ENCODE measurements at places on chromosomes 3 and 15.

- DNase-seq = no peak
Observed at GRCh38 chr15:36601497-36601932, 22.1 kb downstream of the CDIN1 start.

DNA sequence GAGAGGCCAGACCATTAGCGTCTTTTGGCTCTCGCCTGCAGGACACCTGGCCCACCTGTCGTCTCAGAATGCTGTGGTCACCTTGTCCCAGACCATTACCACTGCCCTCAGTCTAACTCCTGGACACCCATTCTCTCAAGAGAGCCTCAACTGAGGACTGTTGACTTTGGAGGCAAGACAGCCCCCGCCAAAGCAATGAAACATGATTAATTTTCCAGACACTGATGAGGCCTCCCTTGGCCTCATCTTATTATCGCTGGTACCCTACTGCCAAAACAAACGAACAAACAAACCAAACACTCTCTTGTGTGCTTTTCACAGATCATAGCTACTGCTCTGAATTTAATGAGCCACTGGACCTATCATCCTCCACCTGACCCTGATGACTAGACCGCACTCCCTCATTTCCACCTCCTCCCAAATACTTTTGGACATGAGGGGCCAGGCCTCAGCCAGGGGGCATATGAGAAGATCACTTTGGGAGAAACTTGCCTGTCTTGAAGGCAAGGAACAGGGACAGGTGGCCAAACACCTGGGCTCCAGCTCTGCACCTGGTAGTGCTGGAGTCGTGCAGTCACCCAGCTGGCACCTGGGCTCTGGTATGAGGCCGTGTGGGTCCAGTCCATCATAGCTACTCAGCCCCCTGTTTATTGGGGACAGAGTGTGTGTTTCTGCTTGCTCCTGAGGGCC is 27.6 kb downstream of the ALS2CL start:
- no peak for DNase-seq

DNA sequence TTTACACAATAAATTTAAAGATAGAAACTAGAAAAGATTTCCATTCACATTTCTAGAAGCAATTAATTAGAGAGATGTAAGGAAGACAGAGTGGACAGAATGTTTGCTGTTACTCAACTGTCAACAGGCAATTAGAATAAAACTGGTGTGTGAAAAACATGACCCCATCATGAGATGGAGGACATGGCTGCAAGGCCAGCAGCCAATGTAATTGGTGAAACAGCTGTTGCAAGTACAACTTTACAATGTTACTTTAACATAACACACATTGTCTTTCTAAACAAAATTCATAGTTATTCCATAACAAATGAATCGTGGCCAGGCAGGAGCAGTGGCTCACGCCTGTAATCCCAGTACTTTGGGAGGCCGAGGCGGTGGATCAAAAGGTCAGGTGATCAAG is 28.6 kb upstream of the STAG1 start:
- no peak for DNase-seq

- DNase-seq = no peak
Observed at GRCh38 chr3:129556890-129557547, 14.0 kb downstream of the H1-8 start.

DNA sequence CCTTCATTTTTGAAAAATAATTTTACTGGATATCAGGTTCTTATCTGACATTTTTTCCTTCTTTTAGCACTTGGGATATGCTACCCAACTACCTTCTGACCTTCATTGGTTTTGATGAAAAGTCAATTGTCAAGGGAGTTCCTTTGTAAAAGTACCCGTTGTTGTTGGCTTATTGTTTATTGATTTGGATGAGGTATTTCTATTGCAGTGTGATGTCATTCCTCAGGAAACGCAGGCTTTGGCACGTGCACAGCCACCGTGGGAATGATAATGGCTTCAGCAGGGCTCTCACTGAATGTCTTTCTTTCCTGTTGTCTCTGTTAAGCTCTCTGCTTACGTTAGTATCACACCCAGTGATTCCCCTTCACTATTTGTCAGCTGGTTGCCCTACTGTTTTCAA is 944.6 kb downstream of the CADM2 start:
- DNase-seq = no peak

DNA sequence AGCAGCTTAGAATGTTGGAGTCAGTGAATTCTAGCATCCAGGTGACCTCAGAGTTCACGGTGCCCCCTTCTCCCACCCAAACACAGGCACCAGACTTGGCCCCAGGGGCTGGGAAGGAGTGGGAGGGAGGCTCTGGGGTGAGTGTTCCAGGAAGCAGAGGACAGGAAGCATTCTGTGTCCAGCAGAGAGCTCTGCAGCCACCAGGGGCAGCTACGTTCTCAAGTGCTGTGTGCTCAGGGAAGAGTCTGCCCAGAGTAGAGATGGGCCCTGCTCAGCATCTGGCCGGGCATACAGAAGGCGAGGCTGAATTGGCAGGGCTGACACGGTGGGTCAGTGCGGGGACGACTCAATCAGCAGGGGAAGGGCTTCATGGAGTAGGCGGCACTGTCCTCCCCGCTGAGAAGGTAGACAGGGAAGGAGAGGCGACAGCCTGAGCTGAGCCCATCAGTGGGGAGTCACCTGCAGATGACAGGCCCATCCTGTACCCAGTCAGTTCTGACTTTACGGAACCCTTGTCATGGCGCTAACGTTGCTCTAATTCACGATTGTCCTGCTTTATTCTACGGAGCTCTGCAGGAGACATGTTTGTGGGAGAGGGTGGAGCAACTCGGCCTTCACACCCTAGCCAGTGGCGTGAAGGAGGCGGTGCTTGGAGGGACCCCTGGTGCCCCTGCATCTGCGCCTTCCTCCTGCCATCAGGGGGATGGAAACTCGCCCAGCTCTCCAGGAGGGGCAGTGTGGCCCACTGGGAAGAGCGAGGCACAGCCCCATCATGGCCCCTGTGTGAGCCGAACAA is 82.2 kb downstream of the C3orf70 start:
- DNase-seq = no peak

DNA sequence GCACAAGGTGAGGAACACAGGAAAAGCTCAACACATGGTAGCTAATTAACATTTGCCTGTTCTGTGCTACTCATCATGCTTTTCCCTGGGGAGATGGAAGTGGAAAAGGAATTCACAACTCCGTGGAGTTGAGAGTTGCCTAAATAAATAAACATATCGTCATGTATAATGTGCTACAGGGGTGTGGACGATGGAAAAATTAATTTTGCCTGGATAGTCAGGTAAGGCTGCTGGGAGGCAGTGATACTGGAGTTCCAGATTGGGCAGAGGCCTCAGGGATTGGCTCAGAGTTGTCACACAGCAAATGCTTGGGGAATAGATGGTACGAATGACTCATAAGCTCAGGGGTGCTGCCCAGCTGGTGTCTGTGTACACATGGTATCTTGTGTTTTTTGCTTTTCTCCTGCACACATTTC is 3.1 kb upstream of the ABHD6 start:
- peak; percentile 21 for DNase-seq

DNA sequence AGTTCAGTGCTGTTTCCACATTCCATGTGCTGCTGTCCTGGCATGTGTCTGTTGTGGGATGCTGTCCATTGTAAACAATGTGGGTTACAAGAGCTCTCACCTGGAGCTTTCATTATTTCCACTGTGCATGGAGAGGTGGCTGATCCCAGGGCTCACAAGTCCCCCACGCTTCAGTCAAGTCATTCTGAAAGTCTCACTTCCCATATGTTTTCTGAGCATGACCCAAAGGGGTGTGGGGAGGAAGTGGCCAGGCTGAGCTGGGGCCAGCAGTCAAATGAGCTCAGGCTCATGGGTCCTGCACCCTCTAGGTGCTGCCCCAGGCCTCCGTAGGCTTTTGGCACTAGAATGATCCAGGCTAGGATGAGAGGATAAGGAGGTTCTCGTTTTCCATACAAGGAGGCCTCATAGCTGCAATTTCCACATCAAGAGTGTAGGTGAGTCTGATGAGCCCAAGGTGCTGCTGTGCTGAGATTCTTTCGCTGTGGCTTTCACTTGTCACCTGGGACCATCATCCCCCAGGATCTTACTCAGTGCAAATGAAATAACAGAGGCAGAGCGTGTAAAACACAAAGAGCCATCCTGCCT is 22.0 kb downstream of the STARD5 start:
- peak; percentile 91 for DNase-seq

DNA sequence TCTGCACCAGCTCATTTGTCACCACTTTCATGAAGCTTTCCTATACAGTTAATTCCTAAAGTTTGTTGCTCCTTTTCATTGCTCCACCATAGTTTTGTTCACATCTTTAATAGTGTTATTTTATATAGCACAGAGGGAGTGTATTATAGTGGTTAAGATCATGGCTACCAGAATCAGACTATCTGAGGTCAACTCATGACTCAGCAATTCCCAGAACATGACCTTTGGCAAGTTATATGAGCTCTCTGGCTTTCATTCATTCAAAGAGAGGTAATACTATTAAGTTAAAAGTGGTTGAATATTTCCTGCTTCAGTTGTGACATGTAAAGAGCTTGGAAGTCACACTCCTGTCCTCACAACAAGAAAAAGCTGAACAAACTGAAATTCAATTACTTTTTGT is 1073.5 kb downstream of the NAALADL2 start:
- no peak for DNase-seq

DNA sequence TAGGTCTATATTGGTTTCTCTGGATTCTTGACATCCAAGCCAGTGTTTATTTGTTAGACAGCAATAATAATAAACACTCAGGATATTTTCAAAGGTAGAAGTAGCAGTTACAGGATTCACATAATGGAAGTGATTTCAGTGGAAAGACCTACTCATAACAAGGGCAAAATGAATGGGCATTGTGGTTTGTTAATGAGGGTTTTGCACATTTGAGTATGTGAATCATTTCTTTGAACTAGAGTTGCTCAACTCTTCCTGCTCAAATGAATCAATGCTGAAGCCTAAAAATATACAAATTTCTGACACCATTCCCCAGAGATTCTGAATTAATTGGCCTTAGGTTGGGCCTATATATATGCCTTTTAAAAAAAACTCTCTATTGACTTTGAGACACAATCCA is 4.1 kb upstream of the COL6A5 start:
- no peak for DNase-seq

DNA sequence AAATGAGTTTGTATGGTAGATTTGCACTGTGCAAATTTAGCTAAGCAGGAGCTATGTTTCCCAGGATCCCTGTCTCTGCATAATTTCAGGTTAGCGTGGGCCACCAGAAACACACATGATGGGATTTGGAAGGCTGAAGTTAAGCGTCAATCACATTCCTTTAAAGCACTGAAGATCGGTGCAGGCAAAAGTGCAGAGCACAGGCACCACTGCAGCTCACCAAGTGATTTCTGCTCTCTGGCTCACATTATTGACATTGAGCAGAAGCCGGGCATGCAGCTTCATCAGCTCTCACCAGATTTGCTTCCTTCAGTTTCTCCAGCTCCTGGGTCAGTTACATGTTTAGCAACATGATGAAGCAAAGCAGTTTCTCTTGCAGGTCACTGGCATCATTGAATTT is 256.4 kb upstream of the TGFBR2 start:
- no peak for DNase-seq

DNA sequence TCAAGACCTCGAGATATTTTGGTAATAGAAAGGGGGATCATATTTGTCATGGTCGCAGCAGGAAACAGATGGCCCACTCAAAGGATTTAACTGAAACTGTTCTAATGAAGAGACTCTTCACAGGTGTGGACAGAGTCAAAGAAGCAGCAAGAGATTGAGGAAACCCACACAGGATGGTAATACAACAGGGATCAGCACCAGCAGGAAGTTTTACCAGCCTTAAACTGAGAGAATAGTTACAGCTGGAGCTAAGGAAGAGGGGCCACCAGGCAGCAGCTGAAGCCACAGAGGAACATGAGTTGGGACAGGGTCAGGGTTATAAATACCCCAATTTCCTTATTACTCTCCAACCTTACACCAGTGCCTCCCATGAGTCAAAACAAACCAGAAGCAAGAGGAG is 131.8 kb upstream of the UBE2E2 start:
- DNase-seq = no peak

DNA sequence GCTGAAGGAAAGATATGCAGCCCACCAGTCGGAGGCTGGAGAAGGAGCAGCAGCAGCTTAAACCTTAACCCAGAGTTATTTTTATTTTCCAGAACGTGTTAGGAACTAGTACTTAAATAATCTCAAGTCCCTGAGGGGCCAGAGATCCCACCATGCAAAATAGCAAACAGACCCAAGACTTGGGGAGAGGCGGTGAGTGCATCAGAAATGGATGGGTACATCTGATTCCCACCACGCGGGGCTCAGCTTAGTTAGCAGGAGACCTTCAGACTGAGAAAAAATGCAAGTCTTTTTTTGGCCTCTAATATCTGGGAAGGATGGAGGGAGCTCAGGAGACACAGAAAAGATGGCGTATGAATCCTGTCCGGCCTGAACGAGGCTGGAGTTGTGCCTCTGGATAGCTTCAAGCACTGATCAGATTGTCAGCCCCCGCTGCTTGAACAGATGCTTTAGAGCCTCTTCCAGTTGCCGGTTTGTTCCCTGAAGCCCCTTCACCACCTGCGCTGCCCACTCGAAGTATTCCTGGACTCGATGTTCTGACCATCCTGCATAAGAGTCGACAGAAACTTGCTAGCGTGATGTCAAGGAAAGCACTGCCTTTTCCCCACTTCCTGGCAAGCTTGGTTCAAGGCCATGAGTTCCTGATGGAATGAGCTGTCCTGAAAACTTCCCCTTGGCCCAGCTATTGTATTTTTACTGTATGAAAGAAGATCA is 1.3 kb downstream of the HDDC3 start:
- DNase-seq = no peak

DNA sequence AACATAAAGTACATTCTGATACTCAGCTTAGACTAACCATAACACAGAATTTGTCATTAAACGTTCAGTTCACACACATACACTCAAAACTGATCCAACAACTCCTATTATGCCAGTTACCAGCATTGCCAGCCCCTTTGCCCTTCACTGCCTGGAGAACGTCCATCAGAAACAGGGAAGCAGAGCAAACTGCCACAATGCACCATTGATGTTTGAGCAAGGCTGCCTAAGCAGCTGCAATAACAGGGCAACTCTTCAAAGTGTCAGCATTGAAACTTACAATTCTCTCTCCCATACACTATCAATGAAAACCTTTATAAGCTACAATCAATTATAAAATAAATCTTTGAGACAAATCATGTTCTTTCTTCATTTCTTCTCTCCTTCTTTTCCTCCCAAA is 85.1 kb downstream of the ZBTB20 start:
- DNase-seq = no peak

DNA sequence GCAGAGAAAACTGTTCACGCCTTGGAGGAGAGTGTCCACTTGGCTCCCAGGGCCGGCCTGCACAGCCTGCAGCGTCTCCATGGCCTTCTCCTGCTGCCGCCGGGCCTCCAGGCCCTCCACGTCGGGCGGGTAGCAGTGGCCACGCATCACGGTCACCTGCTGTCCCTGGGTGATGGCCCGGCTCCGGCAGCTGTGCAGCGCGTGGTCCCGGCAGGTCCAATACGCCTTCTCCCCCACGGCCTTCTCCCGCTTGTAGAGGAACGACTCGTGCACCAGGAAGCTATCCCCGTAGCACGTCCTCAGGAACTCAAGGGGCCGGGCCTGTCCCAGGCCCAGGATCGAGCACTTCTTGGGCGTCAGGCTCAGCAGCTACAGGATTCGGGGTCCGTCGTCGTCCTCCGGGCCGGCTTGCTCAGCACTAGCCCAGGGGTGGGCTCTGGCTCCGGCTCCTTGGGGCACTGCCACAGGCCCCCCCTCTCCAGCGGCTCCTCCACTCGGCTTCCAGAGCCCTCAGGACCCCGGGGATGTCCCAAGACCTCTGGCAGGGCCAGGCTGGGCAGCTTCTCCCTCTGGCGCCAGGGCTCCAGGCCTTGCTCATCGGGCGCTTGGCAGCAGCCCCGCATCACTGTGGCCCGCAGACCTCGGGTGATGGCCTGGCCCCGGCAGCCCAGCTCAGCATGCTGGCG is 83.6 kb upstream of the FXR1 start:
- DNase-seq = no peak

- no peak for DNase-seq
Observed at GRCh38 chr15:53758412-53758811, 1.1 kb downstream of the WDR72 start.

Data from inflammatory macrophage treated with lipopolysaccharide for 1 hour (primary cell).